Activated naive CD4-positive, alpha-beta T cell treated with anti-CD3 and anti-CD28 coated beads for 36 hours (primary cell): ENCODE measurements at places on chromosomes 5 and 9. TPM values are rescaled to one million over a fixed set of nuclear protein-coding genes. Genes with fewer than 3 reads are reported as not detected.

The PRDM9 gene
- not detected for total RNA-seq

The ARL10 gene
- 3.9 TPM for total RNA-seq

GRCh38 chr5:61183538-61183937, 21.3 kb upstream of the SMIM15 start:
- no peak for DNase-seq

DNA sequence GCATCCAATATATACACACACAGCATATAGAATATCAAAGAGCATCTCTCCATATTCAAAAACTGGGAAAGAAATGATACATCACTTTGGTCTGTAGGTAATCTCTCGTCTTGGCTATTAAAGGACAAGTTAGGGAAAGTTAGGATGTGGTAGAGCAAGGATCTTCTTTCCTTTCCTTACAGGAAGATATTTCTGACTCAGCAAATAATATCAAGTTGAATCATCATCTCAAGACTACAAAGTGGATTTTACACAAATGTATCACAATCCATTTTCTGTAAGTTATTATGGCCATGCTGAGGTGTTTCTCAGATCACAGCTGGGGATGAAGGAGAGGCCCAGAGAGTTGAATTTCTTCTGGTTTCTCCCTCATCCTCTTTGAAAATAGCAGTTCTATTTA, 651.7 kb upstream of the CCNG1 start:
- no peak for DNase-seq

DNA sequence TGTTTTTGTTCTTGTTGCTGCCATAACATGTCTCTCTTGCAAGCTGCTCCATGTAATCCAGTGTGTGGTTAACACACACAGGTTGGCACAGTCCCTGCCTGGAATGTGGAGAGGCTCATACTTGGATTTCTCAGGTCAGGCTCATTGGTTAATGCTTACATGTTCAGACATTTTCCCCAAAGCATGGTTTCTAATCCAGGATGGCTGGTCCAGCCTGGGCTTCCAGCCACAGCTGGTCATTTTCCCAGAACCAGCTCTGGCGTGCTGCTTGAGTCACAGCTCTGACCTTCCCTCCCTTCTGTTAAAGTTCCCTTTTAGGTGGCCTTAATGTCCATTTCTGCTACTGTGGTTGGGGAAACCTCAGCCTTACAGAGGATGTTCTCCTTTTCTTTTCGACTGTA, 294.3 kb downstream of the TAF11L14 start:
- no peak for DNase-seq

The PCDHGB6 gene
- total RNA-seq: 0.05 TPM

GRCh38 chr9:108060175-108060574, 570.6 kb upstream of the KLF4 start:
- no peak for DNase-seq

DNA sequence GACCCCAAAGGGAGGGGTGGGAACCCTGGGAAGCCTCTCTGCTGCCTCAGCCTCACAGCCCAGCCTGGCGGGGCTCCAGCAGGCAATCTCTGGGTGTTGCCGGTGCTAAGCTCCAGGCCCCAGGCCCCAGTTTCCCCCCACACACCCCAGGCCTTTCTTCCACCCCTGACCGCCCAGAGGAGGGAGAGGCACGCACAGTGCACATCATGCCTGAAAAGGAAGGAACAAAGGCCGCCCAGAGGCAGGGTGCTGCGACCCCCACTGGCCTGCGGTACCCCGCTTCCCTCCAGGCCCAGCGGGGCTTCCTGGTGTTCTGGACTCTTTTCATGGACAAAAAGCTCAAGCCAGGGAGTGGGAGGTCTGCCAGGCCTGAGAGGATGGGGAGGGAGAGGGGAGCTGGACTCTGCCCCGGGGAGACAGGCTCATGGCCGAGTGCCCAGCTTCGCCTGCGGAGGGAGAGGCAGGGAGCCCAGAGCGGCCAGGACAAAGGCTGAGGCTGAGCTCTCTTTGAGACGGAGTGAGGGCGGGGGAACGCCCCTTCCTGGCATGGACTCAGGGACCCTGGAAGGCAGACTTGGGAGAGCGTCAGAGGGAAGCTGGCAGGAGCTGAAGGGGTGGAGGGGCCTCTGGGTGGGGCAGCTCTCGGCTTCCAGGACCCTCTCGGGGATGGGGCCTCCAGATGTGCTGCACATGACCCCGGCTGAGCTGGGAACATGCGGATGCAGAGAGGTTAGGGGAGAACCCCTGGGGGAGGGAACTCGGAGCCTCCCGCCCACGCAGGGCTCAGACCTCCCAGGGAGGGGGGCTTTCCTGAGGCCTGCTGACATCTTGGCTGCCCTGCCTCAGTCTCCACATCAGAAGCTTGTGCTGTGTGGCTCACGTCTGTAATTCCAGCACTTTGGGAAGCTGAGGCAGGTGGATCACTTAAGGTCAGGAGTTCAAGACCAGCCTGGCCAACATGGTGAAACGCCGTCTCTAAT, 1.8 kb upstream of the ENTPD2 start:
- no peak for DNase-seq

DNA sequence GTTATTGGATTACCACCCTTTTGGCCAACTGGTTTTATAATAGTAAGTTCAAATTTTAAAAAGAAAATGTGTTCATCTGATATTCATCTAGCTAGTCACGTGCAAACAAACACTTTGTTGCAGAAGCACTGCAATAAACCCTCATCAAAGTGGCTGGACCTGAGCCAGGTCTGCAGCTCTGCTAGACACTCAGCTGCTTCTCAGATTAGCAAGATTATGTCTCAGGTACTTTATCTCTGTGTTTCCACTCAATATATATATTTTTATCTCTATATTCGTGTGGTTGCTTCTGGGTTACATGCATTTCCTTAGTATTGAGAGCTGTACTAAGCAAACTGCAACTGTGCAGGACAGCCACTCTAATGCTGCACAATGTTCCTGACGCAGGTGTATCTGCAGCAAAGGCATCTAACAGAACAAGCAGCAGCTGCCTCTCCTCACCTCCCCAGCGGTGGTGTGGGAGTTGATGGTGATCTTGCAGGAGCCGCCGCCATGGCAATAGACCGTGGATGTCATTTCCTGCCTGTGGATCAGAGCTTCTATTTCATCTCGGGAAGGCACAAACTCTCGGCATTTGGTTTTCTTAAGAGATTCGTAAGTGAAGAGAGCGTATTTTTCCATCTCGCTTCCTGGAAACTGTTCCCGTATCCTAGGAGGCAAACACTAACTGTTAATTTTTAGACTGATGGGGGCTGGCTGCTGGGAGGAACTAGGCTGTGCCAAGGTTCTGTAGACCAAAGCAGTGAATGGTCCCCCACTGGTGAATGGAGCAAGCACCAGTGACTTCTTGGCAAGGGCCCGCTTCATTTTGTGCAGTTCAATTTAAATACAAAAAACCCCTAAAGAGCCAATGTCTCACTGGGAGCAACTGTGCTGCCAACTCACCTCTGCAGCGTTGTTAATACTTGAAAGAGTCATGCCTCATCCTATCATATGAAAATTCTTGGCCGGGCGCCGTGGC, 56.7 kb upstream of the RETREG1 start:
- DNase-seq: peak; percentile 63

GRCh38 chr5:20575571-20575970, 587.6 kb upstream of the CDH18 start:
- DNase-seq: no peak

The PTGDS gene
- total RNA-seq: not detected

DNA sequence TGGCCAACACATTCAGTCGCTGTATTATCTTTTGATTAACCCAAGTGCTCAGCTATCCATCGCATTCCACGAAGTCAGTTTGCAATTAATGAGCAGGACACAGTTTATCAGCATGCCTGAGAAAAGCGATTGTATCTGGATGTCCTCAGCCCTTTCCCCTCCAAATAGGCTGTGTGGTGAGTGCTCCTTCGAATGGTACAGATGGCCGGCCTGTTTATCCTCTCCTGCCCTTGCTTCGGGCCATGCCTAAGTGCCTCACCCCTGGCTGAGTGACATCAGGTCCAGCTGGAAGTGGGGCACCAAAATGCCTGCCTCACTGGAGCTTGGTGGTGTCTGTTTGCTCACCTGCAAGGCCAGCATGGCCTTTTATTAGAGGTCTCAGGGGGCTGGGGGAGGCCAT, 317.3 kb downstream of the GADD45G start:
- DNase-seq: no peak

GRCh38 chr9:135076143-135076875, 11.2 kb upstream of the OLFM1 start:
- no peak for DNase-seq

The IFNA4 gene
- total RNA-seq: not detected

The NR2F1 gene
- total RNA-seq: not detected

The DCAF12 gene
- 34.0 TPM for total RNA-seq

DNA sequence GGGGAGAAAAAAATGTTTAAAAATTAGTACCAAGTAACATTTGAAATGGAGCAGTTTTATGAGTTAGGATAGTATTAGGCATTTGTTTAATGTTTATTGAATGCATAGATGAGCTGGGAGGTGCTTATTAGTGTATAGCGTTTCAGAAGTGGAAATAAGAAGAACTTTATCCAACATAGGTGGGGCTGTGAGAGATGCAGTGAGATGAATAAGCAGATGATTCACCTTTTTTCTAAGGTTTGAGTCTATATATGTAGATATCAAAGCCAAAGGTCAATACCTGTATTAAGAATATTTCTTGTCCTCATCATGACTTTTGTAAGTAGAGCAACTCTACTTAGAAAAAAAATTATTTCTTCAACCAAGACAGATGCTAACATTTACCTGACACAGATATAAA, 54.6 kb upstream of the POU4F3 start:
- no peak for DNase-seq

DNA sequence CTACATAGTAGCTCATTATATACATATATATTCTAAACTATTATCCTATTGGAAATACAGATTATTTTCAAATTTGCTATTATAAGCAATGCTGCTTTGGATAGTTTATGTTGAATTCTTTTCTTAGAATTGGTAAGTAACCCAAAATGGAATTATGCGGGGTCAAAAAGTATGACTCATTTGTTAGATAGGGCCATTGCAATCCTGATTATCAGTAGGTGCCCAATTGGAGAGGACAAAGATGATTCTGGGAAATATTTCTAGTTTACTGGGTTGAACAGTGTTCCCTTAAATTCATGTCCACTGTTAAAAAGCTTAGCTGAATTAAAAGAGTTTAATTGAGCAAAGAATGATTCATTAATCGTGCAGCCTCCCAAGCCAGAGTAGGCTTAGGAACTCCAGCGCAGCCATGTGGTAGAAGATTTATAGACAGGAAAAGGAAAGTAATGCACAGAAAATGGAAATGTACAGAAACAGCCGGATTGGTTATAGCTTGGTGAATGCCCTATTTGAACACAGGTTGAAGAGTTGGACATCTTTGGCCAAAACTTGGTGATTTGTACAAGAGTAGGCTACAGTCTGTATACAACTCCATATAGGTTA, 81.8 kb downstream of the GDNF start:
- DNase-seq: no peak

The ARL14EPL gene
- total RNA-seq: not detected

DNA sequence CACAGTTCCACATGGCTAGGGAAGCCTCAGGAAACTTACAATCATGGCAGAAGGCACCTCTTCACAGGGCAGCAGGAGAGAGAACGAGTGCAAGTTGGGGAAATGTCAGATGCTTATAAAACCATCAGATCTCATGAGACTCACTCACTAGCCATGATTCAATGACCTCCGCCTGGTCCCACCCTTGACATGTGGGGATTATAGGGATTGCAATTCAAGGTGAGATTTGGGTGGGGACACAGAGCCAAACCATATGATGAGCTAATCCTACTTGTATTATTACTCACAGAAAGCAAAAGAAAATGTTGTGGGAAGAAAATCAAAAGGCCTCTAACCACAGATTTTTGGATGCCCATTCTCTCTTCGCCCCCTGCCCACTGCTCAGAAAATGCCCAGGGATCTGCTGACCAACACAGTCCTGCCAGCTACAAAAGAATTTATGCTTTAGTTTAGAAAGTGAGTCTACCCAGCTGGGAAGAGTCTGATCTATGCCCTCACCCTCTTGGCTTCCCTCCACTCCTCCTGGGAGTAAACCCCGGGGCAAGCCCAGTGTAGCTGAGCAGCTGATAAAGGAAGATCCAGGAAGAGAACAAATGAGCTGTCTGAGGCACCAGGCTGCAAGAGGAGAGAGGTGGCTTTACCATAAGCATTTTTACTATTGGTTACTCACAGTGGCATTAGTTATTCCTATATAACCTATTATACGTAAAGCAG, 53.1 kb downstream of the RNF130 start:
- DNase-seq: no peak

GRCh38 chr5:53448851-53449250, 31.6 kb upstream of the FST start:
- no peak for DNase-seq

GRCh38 chr9:14061936-14062585, 251.9 kb downstream of the NFIB start:
- no peak for DNase-seq

The PPP1R2B gene
- 0.12 TPM for total RNA-seq

The C5orf58 gene
- total RNA-seq: not detected

The ABCA2 gene
- 4.7 TPM for total RNA-seq

DNA sequence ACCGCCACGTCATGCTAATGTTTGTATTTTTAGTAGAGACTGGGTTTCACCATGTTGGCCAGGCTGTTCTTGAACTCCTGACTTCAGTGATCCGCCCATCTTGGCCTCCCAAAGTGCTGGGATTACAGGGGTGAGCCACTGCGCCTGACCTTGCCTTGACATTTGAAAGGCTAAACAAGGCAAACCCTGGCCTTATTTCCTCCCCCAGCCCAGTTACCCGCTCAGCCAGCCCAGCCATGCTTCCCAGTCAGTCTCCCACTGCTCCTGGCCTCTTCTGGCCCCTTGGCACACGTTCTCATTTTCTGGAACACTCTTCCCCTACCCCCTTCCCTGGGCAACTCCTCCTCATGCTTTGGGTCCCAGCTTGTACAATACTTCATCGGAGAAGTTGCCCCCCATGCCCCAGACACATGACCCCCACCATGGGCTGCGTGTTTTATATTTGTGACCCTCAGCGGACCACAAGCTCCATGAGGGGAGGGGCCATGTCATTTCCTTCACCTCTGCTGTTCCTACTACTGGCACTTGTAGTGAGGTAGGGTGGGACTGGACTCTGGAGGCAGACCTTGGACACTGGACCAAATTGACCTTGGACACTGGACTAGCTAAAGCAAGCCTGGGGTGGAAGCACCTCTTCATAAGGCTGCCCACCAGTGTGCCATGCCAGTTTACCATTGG, 94.4 kb upstream of the IER5L start:
- no peak for DNase-seq

- no peak for DNase-seq
These were observed 1709.6 kb upstream of the WWC1 start for GRCh38 chr5:166581826-166582225.

DNA sequence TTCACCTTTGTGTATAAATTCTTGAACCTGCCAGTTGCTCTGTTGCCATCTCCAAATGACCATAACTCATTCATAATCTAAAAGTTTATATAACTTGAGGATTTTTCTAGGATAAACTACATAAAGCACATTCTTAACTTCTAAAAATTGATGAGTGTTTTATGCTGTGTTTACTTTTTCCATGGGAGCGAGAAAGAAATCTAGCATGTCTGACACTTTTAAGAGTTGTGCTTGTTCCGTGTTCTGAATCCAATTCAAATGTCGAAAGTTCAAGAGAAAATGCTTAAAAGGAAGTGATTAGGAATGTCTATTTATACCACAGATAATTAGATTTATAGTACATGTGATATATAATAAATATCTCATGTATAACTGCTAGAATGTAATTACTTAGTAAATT, 154.4 kb downstream of the DEPDC1B start:
- DNase-seq: no peak
